A549 treated with ZK216348 at 1 μM for 4 hours (cell line): ENCODE measurements at places on chromosomes 3 and 15. TPM values are rescaled to one million over a fixed set of nuclear protein-coding genes. Genes with fewer than 3 reads are reported as not detected.

SLC28A1 gene
- 0.06 TPM in 1 of 5 replicates, not detected in the others for total RNA-seq

FBXO40 gene
- total RNA-seq = not detected in 5 replicates

ITGA11 gene
- 2.3 to 7.9 TPM (median 4.6 TPM) in 5 replicates for total RNA-seq

GOLGA8M gene
- total RNA-seq = not detected in 5 replicates

ARPC4 gene
- 142 to 221 TPM (median 156 TPM) in 5 replicates for total RNA-seq

VEPH1 gene
- 0.27 to 0.44 TPM in 2 of 5 replicates, not detected in the others for total RNA-seq

HESX1 gene
- total RNA-seq = 0.32 TPM in 1 of 5 replicates, not detected in the others

GHSR gene
- total RNA-seq = not detected in 5 replicates

SOX14 gene
- not detected in 5 replicates for total RNA-seq

CLRN1 gene
- total RNA-seq = not detected in 5 replicates

CCDC54 gene
- not detected in 5 replicates for total RNA-seq

TBCCD1 gene
- 5.2 to 6.9 TPM (median 6.6 TPM) in 5 replicates for total RNA-seq

DLG1 gene
- total RNA-seq = 11.3 to 20.0 TPM (median 17.8 TPM) in 5 replicates

ACSBG1 gene
- 0.09 to 0.51 TPM (median 0.39 TPM) in 5 replicates for total RNA-seq

POLG gene
- 43.5 to 63.1 TPM (median 55.5 TPM) in 5 replicates for total RNA-seq

ATP13A5 gene
- total RNA-seq = not detected in 5 replicates

COX5A gene
- 535 to 602 TPM (median 542 TPM) in 5 replicates for total RNA-seq

DNAH12 gene
- total RNA-seq = 0.08 to 0.21 TPM (median 0.15 TPM) in 3 of 5 replicates, not detected in the others

ACTL6A gene
- total RNA-seq = 49.2 to 85.0 TPM (median 55.8 TPM) in 5 replicates

CYP11A1 gene
- total RNA-seq = not detected in 5 replicates

LRRC49 gene
- total RNA-seq = 4.2 to 8.3 TPM (median 4.7 TPM) in 5 replicates

KIF15 gene
- total RNA-seq = 7.4 to 13.3 TPM (median 9.1 TPM) in 5 replicates

PIK3CA gene
- 3.3 to 8.4 TPM (median 6.6 TPM) in 5 replicates for total RNA-seq

COL8A1 gene
- total RNA-seq = not detected in 5 replicates

FOXB1 gene
- not detected in 5 replicates for total RNA-seq

XIRP1 gene
- 0.02 to 0.18 TPM (median 0.06 TPM) in 5 replicates for total RNA-seq

TNNC1 gene
- total RNA-seq = 0.87 to 2.3 TPM (median 1.2 TPM) in 5 replicates
